ENCODE measurements at places on chromosomes 5 and 9. TPM values are rescaled to one million over a fixed set of nuclear protein-coding genes. Genes with fewer than 3 reads are reported as not detected.

DNA sequence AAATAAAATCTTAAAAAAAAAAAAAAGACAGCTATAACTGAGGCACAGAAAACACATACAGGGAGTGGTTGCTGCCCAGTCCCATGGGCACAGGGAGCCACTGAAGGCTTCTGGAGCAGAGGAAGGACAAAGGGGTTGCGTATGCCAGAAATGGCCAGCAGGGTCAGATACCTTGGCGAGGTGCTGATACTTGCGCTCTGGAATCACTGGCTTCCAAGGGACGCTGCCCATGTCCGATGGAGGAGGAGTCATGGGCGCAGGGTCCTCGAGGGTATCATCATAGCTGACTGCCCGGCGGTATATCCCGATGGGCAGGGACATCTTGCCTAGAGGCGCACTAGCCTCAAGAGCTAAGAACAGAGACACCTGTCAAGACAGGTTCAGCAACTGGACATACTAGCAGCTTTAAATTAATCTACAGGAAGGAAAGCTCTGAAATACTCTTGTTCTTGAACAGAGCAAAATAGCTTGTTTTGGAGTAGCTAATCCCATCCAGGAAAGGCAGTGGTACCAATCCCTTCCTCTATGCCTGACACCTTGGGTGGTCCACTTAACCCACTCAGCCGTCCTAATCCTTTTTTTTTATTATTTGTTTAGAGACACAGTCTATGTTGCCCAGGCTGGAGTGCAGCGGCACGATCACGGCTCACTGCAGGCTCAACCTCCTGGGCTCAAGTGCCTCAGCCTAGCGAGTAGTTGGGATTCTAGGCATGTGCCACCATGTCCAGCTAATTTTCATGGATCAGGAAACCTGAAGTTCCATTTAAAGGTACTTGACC, 6.0 kb downstream of the KIAA1191 start:
- DNase-seq = no peak

GRCh38 chr5:160315968-160316367, 3.6 kb upstream of the CCNJL start:
- DNase-seq = peak; percentile 28

GRCh38 chr9:89046832-89047231, 55.6 kb downstream of the S1PR3 start:
- DNase-seq = no peak

DNA sequence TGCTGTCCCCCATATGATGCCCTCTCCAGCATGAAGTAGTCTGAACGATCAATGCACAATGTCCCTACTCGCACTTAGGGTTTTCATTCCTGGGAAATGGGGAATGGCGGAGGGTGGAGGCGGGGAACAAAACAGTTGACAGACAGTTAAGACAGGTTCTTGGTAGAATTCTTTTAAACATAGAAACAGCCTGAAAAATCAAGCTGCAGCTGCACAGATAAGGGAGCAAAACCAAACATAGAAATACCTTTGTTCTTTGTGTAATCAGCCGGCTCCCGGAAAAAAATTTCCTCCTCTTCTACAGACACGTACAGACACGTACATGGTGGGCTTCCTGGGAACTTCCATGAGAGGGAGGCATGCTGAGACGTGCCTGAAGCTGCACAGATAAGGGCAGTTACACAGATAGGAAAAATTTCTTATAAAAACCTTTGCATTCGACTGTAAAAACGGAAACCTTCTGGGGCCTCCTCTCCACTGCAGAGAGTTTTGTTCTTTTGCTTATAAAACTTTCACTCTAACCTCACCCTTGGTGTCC, 662.4 kb upstream of the PTPRD start:
- DNase-seq = no peak

- DNase-seq = no peak
These were observed 1101.8 kb downstream of the TAF11L14 start for GRCh38 chr5:18736051-18736398.

Gene SOX30
- not detected for total RNA-seq

Gene NR3C1
- 32.1 TPM for total RNA-seq

Gene RAB3C
- 0.47 TPM for total RNA-seq

Gene CCDC192
- not detected for total RNA-seq
